Upper lobe of left lung (tissue), 6 donors: ENCODE measurements at places on chromosomes 1 and 21. TPM values are rescaled to one million over a fixed set of nuclear protein-coding genes. Genes with fewer than 3 reads are reported as not detected.

GRCh38 chr1:203025686-203026030 is 633 bp upstream of the PPFIA4 start:
- no peak for DNase-seq
- H3K36me3 ChIP-seq = peaks cover 26% of the 10 kb centered on the region
- H3K27ac ChIP-seq = peak overlapping the region; percentile 27
- peak overlapping the region; percentile 55 for H3K4me3 ChIP-seq
- H3K4me1 ChIP-seq = peaks cover 24% of the 10 kb centered on the region

DNA sequence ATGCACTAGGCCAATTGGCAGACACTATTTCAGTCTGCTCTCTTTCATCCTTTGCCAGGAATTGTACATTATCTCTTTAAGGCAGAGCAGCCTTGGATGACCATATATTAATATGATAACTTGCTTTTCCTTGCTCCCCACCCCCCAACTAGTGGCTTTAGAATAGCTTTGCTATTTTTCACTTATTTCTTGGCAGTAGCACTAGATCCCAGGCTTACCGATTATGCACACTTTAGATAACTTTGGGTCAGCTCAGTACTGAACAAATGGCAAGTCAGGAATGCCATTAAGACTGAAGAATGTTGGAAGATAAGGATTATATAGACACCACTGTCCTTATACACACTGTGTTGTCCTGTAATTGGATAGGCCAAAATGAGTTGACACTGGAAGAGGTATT is 146.4 kb downstream of the FGGY start:
- no peaks in the 10 kb centered on the region for H3K27me3 ChIP-seq
- no peak overlapping the region for H3K4me3 ChIP-seq
- H3K27ac ChIP-seq = no peak overlapping the region
- no peak for DNase-seq
- H3K36me3 ChIP-seq = no peaks in the 10 kb centered on the region

DNA sequence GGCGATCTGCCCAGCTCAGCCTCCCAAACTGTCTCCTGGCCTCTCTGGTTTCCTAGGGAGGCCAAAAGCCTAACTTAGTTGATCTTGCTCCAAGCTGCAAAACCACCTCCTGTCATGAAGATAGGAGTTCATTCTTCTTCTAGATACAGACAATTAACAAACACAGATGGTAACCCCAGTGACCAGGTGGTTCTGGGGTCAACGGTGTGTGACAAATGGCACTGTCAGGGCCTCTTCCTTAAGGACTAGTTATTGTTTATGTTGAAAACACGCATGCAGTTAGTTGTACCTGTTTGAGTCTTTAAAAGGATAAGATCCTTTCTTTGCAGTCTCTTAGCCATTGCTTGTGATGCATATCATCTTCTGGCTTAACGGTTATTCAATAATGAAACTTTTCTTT is 4.6 kb upstream of the UMODL1 start:
- H3K4me3 ChIP-seq = no peak overlapping the region
- no peak for DNase-seq
- H3K36me3 ChIP-seq = no peaks in the 10 kb centered on the region
- no peaks in the 10 kb centered on the region for H3K27me3 ChIP-seq
- no peak overlapping the region for H3K27ac ChIP-seq
- peaks cover 5% of the 10 kb centered on the region for H3K4me1 ChIP-seq

DNA sequence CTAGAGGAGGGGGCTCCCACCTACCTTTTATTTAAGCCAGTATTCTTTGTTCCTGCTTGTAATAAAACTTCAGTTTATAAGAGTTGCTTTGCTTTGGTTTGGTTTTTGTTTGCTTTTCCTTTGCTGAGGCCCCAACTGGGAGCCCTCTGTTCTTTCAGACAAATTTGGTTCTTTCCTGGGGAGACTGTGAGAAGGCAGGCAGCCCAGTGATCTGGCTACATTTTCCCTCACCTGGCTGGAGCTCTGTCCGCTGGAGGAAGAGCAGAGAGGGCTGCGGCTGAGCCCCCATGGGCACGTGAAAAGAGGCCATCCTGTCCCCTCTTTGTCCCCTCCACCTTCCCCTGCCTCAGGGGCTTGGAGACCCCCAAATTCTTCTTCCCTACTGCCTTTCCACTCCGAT is 7.3 kb upstream of the SFN start:
- DNase-seq = no peak
- no peaks in the 10 kb centered on the region for H3K27me3 ChIP-seq
- H3K27ac ChIP-seq = no peak overlapping the region
- H3K36me3 ChIP-seq = peaks cover 69% of the 10 kb centered on the region
- H3K4me1 ChIP-seq = no peaks in the 10 kb centered on the region

DNA sequence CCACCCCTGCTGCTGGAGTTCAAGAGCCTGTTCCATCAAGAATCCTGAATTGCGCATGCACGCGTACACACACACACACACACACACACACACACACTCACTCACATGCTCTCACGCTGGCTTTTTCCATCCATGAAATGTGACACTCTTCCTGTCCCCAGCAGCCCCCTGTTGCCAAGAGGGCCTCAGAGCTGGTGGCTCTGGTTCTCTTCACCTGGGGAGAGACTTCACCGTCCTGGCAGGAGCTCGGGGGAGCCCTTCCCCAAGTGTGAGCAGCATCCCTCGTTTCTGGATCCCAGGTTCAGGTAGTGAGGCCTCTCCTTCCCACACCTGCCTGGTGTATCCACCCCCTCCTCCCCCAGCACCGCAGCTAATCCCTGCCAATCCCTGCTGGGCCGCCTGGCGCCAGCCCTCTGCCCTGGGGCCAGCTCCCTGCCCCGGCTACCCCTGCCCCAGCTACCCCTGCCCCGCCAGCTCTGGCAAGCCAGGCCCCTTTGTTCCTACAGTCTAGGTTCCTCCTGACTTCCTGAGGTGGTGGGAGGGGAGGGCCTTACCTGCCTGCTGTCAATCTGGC is 9.9 kb downstream of the PLOD1 start:
- peaks cover 28% of the 10 kb centered on the region for H3K36me3 ChIP-seq
- no peaks in the 10 kb centered on the region for H3K27me3 ChIP-seq
- H3K4me3 ChIP-seq = no peak overlapping the region
- H3K27ac ChIP-seq = no peak overlapping the region
- no peaks in the 10 kb centered on the region for H3K4me1 ChIP-seq

- peaks cover 12% of the 10 kb centered on the region for H3K36me3 ChIP-seq
- H3K4me3 ChIP-seq = peak overlapping the region; percentile 48
- H3K27ac ChIP-seq = peak overlapping the region; percentile 39
These were observed 16.6 kb downstream of the SAMD11 start for GRCh38 chr1:940107-941014.

GRCh38 chr1:12159816-12160215 is 7.0 kb upstream of the TNFRSF1B start:
- DNase-seq = peak; percentile 79
- H3K36me3 ChIP-seq = no peaks in the 10 kb centered on the region
- H3K4me1 ChIP-seq = peaks cover 43% of the 10 kb centered on the region
- H3K27me3 ChIP-seq = no peaks in the 10 kb centered on the region

Gene TTC4
- 14.2 TPM for total RNA-seq

GRCh38 chr1:111959436-111959835 is 30.0 kb downstream of the KCND3 start:
- no peaks in the 10 kb centered on the region for H3K36me3 ChIP-seq
- no peak for DNase-seq
- no peaks in the 10 kb centered on the region for H3K4me1 ChIP-seq
- no peak overlapping the region for H3K27ac ChIP-seq
- H3K4me3 ChIP-seq = no peak overlapping the region
- H3K27me3 ChIP-seq = no peaks in the 10 kb centered on the region

DNA sequence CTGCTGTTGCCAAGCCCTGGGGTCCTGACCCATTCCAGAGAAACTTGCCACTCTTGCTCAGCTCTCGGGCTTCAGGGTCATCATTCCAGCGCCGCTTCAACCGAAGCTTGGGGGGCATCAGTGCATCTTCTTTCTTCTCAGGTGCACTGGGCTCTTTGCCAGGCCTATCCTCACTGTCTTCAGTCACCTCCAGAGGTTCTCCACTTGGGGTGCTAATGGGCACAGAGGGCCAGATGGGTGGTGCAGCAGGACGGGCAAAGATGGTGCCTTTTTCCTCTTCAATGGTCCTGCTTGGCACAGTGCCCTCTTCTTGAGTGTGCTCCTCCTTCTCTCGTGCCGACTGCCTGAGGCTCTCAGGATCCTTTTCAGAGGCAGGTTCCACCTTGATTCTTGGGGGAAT is 13.3 kb downstream of the ETV3 start:
- no peaks in the 10 kb centered on the region for H3K27me3 ChIP-seq
- no peak overlapping the region for H3K4me3 ChIP-seq
- H3K36me3 ChIP-seq = peaks cover 81% of the 10 kb centered on the region
- no peaks in the 10 kb centered on the region for H3K4me1 ChIP-seq

DNA sequence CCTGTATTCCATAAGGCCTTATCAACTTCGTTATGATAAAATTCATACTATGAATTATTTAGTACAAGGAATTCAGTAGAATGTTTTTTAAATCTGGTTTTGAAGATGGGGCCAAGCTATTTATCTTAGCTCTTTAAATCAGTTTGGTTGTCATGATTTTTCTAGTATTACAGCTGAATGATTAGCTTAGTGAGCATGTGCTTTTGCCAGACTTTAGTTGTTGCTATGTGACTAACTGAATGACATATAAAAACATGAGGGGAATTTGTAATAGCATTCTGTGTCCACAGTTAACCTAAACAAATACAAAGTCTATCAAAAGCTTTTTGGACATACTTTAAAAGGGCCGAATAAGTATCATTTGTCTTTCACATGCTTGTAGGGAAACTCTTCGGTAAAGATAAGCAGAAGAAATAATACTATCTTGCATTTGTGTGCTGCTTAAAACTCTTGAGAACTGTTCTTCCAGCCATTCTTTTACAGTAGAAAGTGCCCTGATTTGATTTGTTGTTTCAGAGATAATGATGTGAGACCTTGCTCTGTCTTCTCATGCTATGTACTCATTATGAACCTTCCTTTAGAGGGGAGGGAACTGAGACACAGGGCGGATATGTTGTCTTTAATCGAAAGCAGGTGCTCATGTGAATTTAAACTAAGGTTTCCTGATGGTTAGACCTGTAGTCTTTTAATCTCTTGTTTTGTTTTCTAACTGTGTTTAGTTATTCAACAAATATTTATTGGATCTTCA is 18.8 kb downstream of the NEK7 start:
- no peaks in the 10 kb centered on the region for H3K27me3 ChIP-seq
- H3K4me3 ChIP-seq = no peak overlapping the region
- no peaks in the 10 kb centered on the region for H3K36me3 ChIP-seq
- no peak for DNase-seq
- H3K27ac ChIP-seq = peak overlapping the region; percentile 45

DNA sequence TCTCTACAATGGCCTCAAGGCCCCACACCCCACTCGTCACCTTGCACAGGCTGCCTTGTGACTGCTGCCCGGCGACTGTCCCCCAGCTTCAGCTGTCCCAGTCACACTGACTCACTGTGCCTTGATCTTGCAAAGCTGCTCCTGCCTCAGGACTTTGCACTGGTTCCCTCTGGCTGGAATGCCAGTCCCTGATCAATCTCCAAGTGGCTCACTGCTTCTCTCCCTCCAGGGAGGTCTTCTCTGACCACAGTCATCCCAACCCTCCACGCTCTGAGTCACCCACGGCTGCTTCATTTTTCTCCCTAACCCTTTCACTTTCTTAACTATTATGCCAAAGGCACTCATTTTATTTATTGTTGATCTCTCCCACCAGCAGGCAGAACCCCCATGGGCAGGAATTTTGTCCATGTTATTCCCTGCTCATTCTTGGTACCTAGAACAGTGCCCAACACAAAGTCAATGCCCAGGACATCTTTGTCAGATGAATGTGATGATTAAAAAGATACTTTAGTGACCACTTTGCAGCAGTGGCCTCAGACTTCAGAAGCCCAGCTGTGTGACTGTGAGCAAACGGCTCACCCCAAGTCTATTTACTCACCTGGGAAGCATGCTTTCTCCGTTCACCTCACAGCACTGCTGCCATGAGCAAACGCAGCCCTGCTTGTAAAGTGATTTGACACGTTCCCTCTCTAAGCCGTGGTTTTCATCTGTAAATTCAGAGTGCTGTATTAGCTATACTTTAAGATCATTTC is 53.4 kb downstream of the ZBTB18 start:
- no peaks in the 10 kb centered on the region for H3K4me1 ChIP-seq
- no peak for DNase-seq
- H3K27ac ChIP-seq = no peak overlapping the region
- H3K36me3 ChIP-seq = no peaks in the 10 kb centered on the region

Gene GPR89B
- total RNA-seq = 10.6 TPM

Gene CD84
- 8.9 TPM for total RNA-seq

GRCh38 chr1:91406773-91407389 is 2.2 kb upstream of the HFM1 start:
- no peak for DNase-seq
- H3K27ac ChIP-seq = no peak overlapping the region
- no peaks in the 10 kb centered on the region for H3K27me3 ChIP-seq
- H3K36me3 ChIP-seq = no peaks in the 10 kb centered on the region
- H3K4me1 ChIP-seq = peaks cover 11% of the 10 kb centered on the region

Gene S100A7A
- not detected for total RNA-seq

Gene BMP8A
- 1.4 TPM for total RNA-seq

DNA sequence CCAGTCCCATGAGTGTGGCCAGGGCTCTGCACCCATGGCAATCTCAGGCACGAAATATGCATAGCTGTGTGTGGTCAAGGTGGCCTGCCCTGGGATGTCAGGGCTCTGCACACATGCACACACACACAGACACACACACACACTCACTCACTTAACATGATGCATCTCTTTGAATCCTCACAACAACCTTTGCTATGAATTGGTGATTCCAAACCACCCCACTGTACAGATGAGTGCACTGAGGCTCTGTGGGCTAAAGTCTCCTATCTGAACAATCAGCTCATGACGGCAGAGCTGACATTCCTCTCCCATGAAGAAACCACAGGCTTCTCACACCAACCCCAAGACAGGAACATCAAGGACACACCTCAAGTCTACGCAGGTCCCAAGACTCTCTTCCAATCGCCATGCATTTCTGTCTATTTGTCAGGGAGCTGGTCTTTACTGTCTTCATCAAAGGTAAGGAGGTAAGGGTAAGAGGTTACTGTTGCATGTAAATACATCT is 131.6 kb downstream of the ETS2 start:
- DNase-seq = no peak
- no peaks in the 10 kb centered on the region for H3K36me3 ChIP-seq
- H3K4me1 ChIP-seq = no peaks in the 10 kb centered on the region
- H3K27me3 ChIP-seq = no peaks in the 10 kb centered on the region
- H3K27ac ChIP-seq = no peak overlapping the region

DNA sequence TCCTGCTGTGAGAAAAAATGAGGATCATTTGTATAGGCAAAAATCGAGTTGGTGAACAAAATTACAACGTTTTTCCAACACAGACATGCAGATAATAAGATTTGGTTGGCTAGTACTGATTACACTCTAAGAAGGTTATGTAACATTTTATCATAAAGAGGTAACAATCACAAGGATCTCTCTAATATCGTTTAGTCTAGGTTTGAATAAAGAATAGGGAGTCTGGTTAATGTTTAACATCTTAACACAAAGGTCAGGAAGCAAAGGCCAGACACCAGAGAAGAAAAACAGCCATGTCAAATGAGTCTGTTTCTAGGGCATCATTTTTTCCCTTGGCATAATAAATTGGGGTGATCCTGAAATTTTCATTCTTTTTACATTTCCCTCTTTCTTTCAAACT is 207.4 kb upstream of the CHRM3 start:
- no peak for DNase-seq
- H3K36me3 ChIP-seq = no peaks in the 10 kb centered on the region
- no peak overlapping the region for H3K4me3 ChIP-seq
- no peaks in the 10 kb centered on the region for H3K4me1 ChIP-seq
